ENCODE measurements at places on chromosomes 6 and 20. TPM values are rescaled to one million over a fixed set of nuclear protein-coding genes. Genes with fewer than 3 reads are reported as not detected.

The TUBB2B gene
- total RNA-seq = 4.5 TPM

The TMEM14B gene
- total RNA-seq = 81.1 TPM

The LCA5 gene
- total RNA-seq = 4.9 TPM

The FRK gene
- 6.9 TPM for total RNA-seq

The ARMH2 gene
- total RNA-seq = not detected

DNA sequence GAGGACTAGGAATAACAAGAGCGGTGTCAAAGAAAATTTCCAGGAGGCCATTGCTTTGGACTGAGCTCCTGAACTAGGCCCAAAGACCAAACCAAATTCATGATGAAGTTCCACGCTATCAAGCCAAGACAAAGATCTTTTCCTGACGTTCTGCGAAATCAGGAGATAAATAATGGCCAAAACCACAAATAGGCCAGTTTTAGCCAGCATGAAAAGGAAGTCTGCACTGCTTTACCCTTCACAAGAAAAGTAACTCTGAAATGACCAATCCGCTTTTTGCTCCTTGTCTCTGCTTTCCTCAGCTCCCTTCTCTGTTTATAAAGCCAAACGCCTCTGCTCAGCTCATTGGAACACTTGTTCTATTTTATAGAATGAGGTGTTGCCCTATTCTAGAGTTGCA lies 6.7 kb downstream of the NCOA5 start:
- DNase-seq = no peak

GRCh38 chr6:53107091-53107490 lies 41.5 kb downstream of the GCM1 start:
- no peak for DNase-seq

DNA sequence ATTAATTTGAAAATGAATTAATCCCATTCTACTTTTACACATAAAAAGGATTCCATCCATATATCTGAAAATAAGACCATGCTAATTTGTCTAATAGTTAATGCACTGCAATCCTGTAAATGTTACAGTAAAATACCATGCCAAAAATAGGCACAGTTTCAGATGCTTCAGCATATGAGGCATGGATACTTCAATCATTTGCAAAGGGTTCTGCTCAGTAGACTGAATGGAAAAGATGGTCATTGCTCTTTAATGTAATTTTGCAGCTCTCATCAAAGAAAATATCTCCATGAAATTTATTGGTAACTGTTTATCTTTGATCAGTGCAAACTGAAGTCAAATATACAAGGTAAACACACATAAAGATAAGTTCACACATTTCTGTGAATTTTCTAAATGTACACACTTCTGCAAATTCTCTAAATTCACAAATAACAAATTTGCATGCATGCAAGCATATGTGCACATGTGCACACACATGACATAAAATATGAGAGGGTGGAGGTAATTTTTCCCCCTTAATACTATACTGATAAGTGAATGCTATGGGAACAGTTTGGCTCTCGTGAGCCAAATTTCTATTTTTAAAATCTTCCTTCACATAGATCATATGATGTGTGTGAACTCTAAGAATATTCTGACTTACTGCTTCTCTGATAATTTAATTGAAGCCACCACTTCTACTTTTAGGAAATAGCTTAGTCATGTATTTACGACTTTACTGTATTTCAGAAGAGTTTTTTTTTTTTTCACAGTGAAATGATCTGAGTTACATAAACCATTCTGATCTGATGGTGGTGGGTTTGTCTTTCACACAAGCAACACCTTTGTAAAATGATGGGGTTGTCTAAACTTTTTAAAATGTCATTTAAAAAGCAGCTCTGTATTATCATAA lies 996.8 kb upstream of the CITED2 start:
- no peak for DNase-seq

GRCh38 chr6:117280922-117281321 lies 15.6 kb downstream of the VGLL2 start:
- no peak for DNase-seq

GRCh38 chr20:998231-998830 lies 3.8 kb downstream of the RSPO4 start:
- DNase-seq = no peak

- no peak for DNase-seq
These were observed 134.0 kb downstream of the TAF4 start for GRCh38 chr20:61931476-61932198.

- no peak for DNase-seq
These were observed 318.2 kb downstream of the ZFAND3 start for GRCh38 chr6:38137608-38138265.

DNA sequence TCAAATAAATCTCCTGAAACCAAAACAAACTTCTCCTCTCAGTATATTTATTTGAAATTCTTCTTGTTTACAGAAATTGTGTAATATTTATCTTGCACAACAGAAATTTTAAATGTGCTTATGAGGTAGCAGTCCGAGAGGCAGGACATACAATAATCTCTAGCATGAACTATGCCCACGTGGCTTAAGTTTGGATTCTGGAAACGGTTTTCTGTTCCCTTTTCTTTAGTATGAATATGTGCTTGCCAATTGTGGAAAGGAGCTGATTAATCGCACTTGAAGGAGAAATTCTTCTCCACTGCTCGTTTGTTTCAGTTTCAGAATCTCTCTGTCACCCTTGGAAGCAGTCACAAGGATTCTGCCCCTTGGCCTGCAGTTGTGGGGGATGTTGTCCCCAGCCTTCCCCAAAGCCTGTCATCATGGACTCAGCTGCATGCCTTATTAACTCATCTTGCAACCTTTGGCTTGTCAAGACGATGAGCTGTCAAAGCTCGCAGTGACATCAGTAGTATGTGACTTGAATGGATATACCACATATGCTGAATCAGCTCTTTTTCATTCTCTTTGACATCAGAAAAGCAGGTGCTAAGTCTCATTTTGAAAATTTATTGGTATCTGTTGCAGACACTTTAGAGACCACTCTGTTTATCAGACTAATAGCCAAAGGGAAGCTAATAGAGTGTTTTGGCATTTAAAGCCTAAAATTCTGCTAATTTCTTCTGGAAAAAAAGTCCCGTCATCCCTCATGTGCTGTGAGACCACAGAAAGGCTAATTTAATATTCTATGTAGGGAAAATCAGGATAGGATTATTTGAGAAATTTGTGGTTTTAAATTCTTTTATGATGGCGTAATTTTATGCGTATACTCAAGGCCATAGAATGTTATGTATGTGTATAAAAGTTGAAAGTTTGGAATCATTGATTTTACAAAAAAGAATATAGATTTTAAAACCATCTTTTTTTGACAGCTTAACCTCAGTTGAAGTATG lies 186.8 kb downstream of the ARID1B start:
- no peak for DNase-seq

Measured in prostate gland (tissue), 2 donors.